ENCODE measurements at places on chromosomes 2 and 18.
A peak's percentile ranks its signal among the peaks of the same experiment; 100 is the strongest.

GRCh38 chr2:69729781-69730180, 12.2 kb upstream of the ANXA4 start:
- no peak for DNase-seq
- H3K36me3 ChIP-seq, result no peaks in the 10 kb centered on the region
- H3K27ac ChIP-seq, result no peak overlapping the region
- no peaks in the 10 kb centered on the region for H3K4me1 ChIP-seq
- H3K27me3 ChIP-seq, result no peaks in the 10 kb centered on the region

GRCh38 chr2:127527001-127527804, 914 bp upstream of the IWS1 start:
- peaks cover 20% of the 10 kb centered on the region for H3K4me1 ChIP-seq
- H3K4me3 ChIP-seq, result peak overlapping the region; percentile 94
- H3K27ac ChIP-seq, result peak overlapping the region; percentile 95
- no peaks in the 10 kb centered on the region for H3K27me3 ChIP-seq
- DNase-seq, result no peak
- peaks cover 12% of the 10 kb centered on the region for H3K36me3 ChIP-seq

- no peak overlapping the region for H3K27ac ChIP-seq
- H3K36me3 ChIP-seq, result no peaks in the 10 kb centered on the region
- H3K27me3 ChIP-seq, result no peaks in the 10 kb centered on the region
- no peaks in the 10 kb centered on the region for H3K4me1 ChIP-seq
These were observed 50.0 kb upstream of the PAPOLG start for GRCh38 chr2:60706021-60706420.

GRCh38 chr2:222448748-222449181, 24.4 kb downstream of the SGPP2 start:
- no peak overlapping the region for H3K27ac ChIP-seq
- H3K36me3 ChIP-seq, result no peaks in the 10 kb centered on the region
- H3K4me3 ChIP-seq, result no peak overlapping the region
- H3K27me3 ChIP-seq, result no peaks in the 10 kb centered on the region
- DNase-seq, result no peak
- H3K4me1 ChIP-seq, result peaks cover 36% of the 10 kb centered on the region

DNA sequence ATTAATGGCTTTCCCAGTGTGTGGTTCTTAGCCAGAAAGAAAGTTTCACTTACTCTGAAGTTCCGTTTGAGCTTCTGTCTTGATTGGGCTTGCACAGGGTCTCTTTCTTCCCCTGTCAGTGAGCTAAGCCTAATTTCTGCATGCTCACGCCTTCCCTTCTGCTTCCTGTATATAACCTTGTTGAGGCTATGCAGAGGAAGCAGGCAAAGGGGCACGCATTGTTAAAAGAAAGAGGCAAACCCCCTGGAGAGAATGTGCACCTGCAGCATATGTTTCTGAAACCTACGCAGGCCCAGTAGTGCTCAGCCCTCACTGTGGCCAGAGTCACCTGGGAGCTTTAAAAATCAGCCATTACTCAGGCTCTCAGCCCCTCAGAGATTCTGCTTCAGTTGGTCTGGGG, 14.5 kb upstream of the PLA2R1 start:
- peak overlapping the region; percentile 36 for H3K27ac ChIP-seq

DNA sequence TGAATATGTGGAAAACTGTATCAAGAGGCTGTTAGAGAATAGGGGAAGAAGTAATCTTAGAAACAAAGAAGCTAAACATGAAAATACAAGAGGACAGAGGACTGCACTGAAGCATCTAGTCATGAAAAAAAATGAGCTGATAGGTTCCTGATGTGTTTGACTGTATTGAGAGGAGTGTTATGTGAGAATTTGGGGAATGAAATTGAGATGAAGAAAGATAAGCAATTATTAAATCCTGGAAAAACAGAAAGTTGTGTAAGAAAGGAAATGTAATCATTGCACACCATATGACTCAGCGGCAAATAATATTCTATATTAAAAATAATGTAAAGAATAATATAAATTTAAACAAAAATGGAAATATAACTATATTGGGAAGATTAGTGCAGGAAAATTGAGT, 71.2 kb downstream of the SEMA4F start:
- no peak overlapping the region for H3K27ac ChIP-seq
- no peaks in the 10 kb centered on the region for H3K36me3 ChIP-seq
- DNase-seq, result no peak
- H3K4me1 ChIP-seq, result no peaks in the 10 kb centered on the region

GRCh38 chr2:174066871-174067270, 101.7 kb upstream of the SP3 start:
- H3K4me1 ChIP-seq, result peaks cover 12% of the 10 kb centered on the region
- DNase-seq, result no peak
- H3K27ac ChIP-seq, result no peak overlapping the region
- no peaks in the 10 kb centered on the region for H3K27me3 ChIP-seq

GRCh38 chr18:50527636-50528307, 32.1 kb upstream of the MAPK4 start:
- H3K36me3 ChIP-seq, result no peaks in the 10 kb centered on the region
- H3K27me3 ChIP-seq, result no peaks in the 10 kb centered on the region
- no peak overlapping the region for H3K4me3 ChIP-seq
- peak; percentile 11 for DNase-seq
- H3K27ac ChIP-seq, result no peak overlapping the region

DNA sequence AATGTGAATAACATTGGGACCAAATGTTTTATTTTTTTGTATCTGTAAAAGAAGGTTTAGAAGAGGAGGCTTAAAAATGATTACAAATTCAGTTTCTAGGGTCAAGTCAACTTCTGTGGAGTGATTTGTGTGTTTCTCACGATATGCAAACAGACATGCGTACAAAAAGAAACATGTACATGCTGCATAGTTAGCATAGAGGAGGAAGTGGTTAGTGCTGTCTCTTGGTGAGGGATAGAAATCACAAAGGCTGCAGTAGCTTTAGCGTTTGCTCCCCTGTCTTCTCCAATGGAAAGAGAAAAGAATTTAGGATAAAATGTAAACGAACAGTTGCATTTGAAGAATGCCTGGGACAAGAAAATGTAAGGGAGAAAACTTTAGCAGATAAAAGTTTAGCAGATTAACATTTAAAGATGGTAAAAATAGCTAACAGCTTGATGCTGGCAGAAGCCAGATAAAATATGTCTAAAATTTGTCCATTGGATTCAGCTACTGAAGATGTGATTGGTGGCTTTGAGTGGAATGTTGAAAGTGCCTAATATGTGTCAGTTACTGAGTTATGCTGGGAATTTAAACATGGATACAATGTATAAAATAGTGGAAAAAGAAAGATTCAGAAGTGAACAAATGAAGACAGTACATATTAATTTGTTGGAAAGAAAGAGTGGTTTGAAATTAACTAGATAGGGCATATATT, 44.9 kb downstream of the MALT1 start:
- no peak overlapping the region for H3K27ac ChIP-seq
- no peak overlapping the region for H3K4me3 ChIP-seq
- H3K27me3 ChIP-seq, result no peaks in the 10 kb centered on the region
- no peak for DNase-seq

- no peaks in the 10 kb centered on the region for H3K4me1 ChIP-seq
- no peaks in the 10 kb centered on the region for H3K27me3 ChIP-seq
- no peak overlapping the region for H3K4me3 ChIP-seq
- no peak for DNase-seq
- H3K36me3 ChIP-seq, result no peaks in the 10 kb centered on the region
These were observed 73.9 kb upstream of the NCKAP5 start for GRCh38 chr2:133641942-133642725.

GRCh38 chr2:105790461-105791149, 45.9 kb downstream of the NCK2 start:
- H3K36me3 ChIP-seq, result no peaks in the 10 kb centered on the region
- peaks cover 24% of the 10 kb centered on the region for H3K4me1 ChIP-seq
- no peaks in the 10 kb centered on the region for H3K27me3 ChIP-seq
- no peak for DNase-seq
- H3K27ac ChIP-seq, result no peak overlapping the region

DNA sequence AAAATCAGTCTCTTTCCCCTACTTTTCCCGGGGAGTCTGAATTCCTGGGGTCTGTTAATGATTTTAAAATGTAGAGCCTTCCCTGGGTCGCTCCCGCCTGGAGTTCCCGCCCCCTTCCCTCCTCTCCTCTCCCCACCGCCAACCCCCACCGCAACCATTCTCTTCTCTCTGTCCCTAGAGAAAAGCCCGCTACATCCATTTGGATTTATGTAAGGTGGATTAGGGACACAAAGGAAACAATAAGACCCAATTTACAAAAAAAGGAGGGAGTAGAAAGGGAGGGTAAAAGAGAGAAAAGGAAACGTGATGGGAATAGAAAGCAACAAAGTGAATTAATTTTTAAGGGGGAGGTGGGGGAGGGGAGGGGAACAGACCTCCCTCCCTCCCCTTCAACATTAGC, 2.2 kb downstream of the EPHA4 start:
- H3K4me1 ChIP-seq, result peaks cover 17% of the 10 kb centered on the region
- no peak overlapping the region for H3K27ac ChIP-seq
- DNase-seq, result no peak
- H3K27me3 ChIP-seq, result no peaks in the 10 kb centered on the region

DNA sequence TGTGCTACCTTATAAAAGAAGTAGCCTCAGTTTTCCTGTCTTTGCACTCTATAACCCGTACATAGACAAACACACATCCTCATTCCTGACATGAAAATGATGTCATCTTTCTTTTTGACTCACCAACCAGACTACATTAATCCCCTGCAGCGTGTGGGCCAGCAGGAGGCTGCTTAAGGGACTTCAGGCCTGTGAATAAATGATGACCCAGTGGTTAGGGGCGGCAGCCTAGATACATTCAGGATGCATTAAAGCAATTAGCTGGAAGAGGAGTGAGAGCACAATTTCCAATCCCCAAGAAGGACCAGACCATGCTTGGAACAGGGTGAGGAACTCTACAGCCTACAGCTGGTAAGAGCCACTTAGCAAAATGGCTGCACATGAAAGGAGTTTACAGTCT, 57.3 kb upstream of the KLF7 start:
- no peak overlapping the region for H3K4me3 ChIP-seq
- no peaks in the 10 kb centered on the region for H3K36me3 ChIP-seq
- no peak for DNase-seq
- no peaks in the 10 kb centered on the region for H3K27me3 ChIP-seq
- H3K4me1 ChIP-seq, result peaks cover 23% of the 10 kb centered on the region

- no peak for DNase-seq
- H3K27me3 ChIP-seq, result no peaks in the 10 kb centered on the region
- H3K4me3 ChIP-seq, result no peak overlapping the region
- no peaks in the 10 kb centered on the region for H3K4me1 ChIP-seq
These were observed 453.0 kb downstream of the KCNJ3 start for GRCh38 chr2:155151472-155151871.

DNA sequence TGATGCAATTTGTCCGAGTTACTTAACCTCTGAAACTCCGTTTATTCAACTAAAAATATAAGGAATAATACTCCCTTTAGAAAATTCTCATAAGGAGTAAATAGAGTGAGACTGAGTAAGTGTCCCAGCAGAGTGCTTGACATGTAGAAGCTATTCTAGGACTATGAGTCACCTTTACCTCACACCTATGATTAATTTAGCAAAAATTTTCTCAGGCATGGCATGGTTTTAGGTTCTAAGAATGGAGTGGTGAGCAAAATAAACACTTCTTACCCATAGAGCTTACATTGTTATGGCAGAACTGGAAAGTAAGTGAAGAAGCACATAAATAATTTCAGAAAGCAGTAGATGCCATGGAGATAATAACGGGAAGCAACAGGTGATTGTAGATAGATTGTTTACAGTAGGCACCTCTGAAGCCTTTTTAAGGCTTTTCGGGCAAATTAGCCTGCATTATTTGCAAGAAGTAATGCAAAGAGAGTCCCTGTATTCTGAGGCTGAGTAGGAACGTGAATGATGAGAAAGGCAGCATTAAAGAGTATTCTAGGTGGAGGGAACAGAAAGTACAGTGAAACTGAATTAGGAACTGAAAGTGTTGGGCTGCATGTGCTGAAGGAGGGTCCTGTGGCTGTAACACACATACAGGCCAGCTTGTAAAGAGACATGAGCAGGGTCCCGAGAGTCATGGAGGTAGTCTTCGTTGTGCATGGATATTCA, 209.2 kb downstream of the ZNF407 start:
- no peak for DNase-seq
- no peak overlapping the region for H3K27ac ChIP-seq
- no peak overlapping the region for H3K4me3 ChIP-seq
- no peaks in the 10 kb centered on the region for H3K36me3 ChIP-seq

- H3K27ac ChIP-seq, result no peak overlapping the region
- no peaks in the 10 kb centered on the region for H3K4me1 ChIP-seq
- no peaks in the 10 kb centered on the region for H3K27me3 ChIP-seq
- DNase-seq, result no peak
- H3K4me3 ChIP-seq, result no peak overlapping the region
These were observed 280.3 kb upstream of the NRP2 start for GRCh38 chr2:205402011-205402410.

DNA sequence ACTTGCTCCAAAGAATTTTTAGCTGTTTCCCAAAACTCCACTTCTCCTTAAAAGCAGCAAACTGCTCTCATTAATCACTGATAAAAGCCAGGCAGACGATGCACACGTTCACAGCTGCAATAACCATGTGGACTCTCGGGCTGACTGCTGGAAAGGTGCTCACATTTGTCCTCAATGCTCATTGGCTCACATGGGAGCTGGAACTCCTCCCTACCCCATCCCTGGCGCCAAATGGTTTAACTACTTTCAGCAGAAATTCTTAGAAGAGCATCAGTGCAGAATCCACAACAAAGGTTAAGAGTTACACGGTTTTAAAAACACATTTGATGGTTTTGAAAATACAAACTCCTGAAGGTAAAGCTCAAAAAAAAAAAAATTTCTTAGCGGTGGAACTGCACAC, 117.1 kb downstream of the NOL10 start:
- no peak for DNase-seq
- H3K4me1 ChIP-seq, result no peaks in the 10 kb centered on the region
- H3K27me3 ChIP-seq, result no peaks in the 10 kb centered on the region
- no peak overlapping the region for H3K27ac ChIP-seq

DNA sequence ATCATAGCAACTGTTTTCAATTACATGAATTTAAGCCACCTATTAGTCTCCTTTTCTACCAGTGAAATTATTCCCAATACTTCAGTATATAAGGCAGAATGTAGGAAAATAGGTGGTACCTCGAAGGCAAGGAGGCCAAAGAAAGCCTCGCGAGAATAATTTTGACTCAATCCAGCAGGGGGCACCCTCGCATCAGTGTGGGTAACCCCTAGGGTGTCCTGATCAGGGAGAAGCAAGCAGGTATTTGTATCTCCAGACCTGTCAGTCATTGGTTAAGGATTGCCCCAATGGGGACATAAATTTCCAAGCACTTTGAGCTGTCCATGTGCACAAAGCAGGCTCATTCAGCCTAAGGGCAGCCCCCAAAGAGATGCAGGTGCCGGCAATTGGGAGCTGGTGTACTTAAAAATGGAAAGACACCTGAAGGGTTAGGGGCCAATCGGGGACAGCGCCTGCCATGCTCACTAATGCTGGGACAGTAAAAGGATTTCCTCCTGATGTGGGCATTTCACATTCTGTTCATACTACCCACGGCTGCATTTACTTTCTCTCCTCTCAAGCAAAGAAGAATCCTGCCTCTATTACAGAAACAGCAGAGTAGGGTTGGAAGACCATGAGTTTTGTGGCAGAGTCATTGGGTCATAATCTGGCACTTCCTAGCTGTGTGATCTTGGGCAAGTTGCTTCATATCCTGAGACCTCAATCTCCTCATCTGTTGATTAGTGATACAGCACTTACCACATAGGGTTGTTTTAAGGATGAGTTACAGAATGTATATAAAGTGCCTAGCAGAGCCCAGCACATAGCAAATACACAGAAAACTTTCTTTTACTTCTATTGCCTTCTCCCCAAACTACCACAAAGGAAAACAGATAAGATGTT, 136.1 kb downstream of the ICOS start:
- H3K4me3 ChIP-seq, result no peak overlapping the region
- no peaks in the 10 kb centered on the region for H3K4me1 ChIP-seq
- H3K27ac ChIP-seq, result no peak overlapping the region
- peak; percentile 23 for DNase-seq
- no peaks in the 10 kb centered on the region for H3K27me3 ChIP-seq

- no peak overlapping the region for H3K4me3 ChIP-seq
- DNase-seq, result no peak
- H3K36me3 ChIP-seq, result no peaks in the 10 kb centered on the region
- no peaks in the 10 kb centered on the region for H3K4me1 ChIP-seq
- no peak overlapping the region for H3K27ac ChIP-seq
These were observed 61.4 kb downstream of the SOS1 start for GRCh38 chr2:39059366-39059952.

Measured in thyroid gland (tissue), 4 donors.